ENCODE measurements at places on chromosomes 7 and 10.

- no peak for DNase-seq
Measured at GRCh38 chr7:45578022-45578421, 3.9 kb downstream of the ADCY1 start.

GRCh38 chr10:71812016-71812912 is 38.8 kb downstream of the PSAP start:
- DNase-seq = peak; percentile 35

- no peak for DNase-seq
Measured at GRCh38 chr10:123786896-123787295, 104.7 kb downstream of the CPXM2 start.

DNA sequence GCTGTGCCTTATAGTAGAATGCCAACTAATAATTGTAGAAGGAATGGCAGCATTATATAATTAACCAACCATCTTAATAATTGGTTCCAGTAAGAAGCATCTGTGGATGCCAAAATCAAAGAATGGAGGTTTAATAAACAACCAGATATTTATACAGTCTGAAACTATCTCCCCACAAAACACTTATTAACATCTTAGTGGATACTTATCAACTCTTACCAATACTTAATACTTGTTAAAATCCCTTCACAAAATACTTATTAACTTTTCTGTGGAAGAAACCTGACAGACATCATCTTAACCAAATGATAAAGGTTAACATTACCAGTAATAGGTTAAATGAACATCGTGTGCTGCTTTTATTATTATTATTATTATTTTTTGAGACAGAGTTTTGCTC is 29.1 kb upstream of the FAM107B start:
- no peak for DNase-seq

- no peak for DNase-seq
Measured at GRCh38 chr7:1948301-1948796, 278.3 kb downstream of the ELFN1 start.

DNA sequence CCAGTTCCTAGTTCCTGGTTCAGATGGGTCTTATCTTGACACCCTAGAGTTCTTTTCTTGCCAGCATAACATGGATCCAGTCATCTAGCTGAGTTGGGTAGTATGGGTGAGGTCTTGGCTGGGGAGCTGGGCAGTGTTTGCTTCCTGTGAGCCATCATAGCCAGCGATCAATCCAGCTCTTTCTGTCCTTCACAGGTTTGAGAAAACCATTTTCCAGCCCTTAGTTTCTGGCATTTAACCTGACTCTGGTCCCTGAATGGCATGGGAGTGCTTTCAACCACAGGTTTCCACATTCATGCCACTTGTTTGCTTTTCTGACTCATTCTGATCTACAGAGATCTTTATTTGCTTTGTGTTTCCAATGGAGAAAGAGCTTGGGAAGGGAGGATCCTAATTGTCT is 8.6 kb downstream of the SLC13A1 start:
- no peak for DNase-seq

GRCh38 chr10:119100434-119101238 is 3.3 kb upstream of the DENND10 start:
- no peak for DNase-seq

DNA sequence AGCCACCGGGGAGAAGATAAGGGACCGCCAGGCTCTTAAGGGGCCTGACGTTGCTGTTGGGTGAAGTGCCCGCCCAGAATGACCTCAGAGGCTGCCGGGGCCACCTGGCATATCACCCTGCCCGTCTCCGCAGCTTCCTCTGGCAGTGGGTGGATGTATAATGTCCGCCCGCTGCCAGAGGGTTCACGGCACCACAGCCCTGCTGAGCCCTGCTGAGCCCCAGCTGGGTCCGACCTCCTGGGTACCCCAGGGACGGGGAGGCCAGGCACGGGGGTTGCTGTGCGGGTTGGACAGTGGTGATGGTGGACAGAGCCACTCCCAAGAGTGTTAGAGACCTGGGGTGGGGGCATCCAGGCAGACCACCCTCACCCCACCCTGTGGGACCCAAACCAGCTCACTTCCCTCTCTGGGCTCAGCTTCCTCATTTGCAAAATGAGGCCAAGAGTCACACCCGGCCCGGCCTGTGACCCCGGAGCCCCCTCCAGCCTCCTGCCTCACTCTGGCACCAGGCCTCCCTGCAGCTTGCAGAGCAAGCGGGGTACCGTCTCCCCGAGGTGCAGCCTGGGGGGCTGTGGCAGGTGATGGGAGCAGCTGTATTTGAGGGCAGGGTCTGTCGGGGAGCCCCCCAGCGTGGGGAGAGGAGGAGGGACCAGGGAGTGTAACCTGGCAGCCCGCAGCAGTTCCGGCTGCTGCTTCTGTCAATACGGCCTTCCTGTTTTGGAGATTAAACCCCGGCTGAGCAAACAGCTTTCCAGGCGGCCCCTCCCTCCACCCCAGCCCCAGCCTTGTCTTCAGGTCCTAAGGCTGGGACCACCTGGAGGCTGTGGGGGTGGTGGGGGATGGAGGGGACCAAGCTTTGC is 8.4 kb upstream of the LFNG start:
- DNase-seq = no peak

DNA sequence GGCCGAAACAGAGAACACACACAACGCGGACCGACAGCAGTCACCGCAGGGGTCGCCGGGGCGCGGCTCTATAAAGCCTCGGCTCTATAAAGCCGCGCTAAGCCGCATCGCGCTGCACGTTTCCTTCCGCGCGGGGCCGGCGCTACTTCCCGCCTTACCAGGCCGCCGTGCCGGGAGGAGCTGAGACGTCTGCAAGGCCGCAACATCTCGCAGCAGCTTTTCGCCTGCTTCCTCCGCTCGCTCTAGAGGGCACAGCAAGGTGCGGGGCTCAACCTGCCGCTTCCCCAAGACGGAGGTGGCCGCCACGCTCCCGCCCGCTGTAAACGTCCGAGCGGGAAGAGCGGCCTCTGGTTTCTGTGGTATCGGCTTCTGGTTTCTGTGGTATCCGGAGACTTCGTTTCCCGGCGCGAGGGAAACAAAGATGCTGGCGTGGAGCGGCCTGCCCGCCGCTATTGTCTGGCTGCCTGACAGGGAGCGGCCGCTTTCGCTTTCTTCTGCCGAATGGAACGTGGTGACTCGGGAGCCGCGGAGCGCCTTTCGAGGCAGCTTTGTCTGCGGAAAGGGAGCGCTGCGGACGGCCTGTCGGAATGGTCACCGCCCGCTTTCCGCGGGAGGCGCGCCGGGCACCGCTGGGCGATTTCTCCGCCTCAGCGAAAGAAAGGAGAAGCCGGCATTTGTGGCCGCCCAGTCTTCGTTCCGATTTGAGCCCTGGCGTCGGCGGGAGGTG is 91.8 kb downstream of the SPAG6 start:
- peak; percentile 68 for DNase-seq

- DNase-seq = no peak
Measured at GRCh38 chr7:69690329-69690728, 92.1 kb downstream of the AUTS2 start.

- no peak for DNase-seq
Measured at GRCh38 chr7:86947929-86948328, 111.5 kb downstream of the ELAPOR2 start.

- no peak for DNase-seq
Measured at GRCh38 chr7:157507987-157508386, 171.2 kb downstream of the DNAJB6 start.

- no peak for DNase-seq
Measured at GRCh38 chr7:146661435-146661834, 544.8 kb downstream of the CNTNAP2 start.
